ENCODE measurements at places on chromosomes 5 and 9.

- no peak for DNase-seq
Measured at GRCh38 chr9:36764364-36765076, 191.8 kb downstream of the MELK start.

DNA sequence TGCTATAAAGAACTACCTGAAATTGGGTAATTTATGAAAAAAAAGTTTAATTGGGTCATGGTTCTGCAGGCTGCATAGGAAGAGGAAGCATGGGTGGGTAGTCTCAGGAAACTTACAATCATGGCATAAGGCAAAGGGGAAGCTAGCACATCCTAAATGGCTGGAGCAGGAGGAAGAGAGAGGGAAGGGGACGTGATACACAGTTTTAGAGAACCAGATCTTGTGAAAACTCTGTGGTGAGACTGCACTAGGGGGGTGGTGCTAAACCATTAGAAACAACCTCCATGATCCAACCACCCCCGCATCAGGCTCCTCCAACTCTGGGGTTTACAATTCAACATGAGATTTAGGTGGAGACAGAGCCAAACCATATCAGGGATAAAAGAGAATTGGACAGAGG, 624.2 kb downstream of the PRR16 start:
- DNase-seq, result no peak

- DNase-seq, result no peak
Measured at GRCh38 chr9:131275332-131276093, 797 bp downstream of the FAM78A start.

DNA sequence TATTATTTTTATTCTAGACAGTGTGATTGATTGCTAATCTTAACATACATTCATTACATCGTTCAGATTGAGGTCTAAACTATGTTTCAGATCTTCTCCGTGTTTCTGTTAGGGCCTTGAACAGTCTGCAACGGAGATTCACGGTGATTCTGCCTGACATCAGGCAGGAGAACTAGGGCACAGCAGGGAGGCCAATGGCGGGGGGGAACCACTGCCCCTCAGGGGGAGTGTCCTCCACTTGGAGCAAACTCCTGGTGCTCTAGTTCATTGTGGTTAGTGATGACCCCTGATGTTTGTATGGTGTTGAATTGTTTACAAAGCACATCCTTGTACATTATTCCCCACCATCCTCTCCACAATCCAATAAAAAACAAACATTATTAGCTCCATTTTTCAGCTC, 173.5 kb downstream of the ZNF608 start:
- DNase-seq, result no peak

- DNase-seq, result peak; percentile 56
Measured at GRCh38 chr9:106860721-106861639, 2.0 kb upstream of the ZNF462 start.

GRCh38 chr5:151890299-151890698, 34.4 kb downstream of the GLRA1 start:
- DNase-seq, result no peak

GRCh38 chr5:124419531-124419930, 326.9 kb downstream of the ZNF608 start:
- no peak for DNase-seq
